ENCODE measurements at places on chromosomes 3 and 15. TPM values are rescaled to one million over a fixed set of nuclear protein-coding genes. Genes with fewer than 3 reads are reported as not detected.

DNA sequence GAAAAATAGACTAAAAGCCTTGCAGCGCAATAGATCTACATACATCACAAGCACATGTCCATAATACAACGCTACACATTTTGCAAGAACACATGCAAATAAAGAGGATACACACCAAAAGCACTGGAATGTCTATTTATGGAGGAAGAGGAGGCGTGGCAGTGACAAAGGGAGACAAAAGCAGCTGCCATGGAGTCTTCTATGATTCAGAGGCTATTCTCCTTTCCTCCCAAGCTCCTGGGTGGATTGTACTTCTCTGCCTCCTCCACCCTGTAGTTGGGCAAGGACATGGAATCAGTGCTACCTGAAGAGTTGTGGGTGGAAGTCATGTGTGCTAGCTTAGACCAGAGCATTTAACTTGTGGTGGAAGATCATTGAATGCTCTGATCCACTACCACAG is 57.9 kb upstream of the ABHD2 start:
- no peak overlapping the region for H3K4me3 ChIP-seq
- no peak for DNase-seq
- H3K27ac ChIP-seq: no peak overlapping the region
- H3K36me3 ChIP-seq: 0 out of 2 replicates have a peak, but pooled peaks cover 10% of the 10 kb centered on the region

DNA sequence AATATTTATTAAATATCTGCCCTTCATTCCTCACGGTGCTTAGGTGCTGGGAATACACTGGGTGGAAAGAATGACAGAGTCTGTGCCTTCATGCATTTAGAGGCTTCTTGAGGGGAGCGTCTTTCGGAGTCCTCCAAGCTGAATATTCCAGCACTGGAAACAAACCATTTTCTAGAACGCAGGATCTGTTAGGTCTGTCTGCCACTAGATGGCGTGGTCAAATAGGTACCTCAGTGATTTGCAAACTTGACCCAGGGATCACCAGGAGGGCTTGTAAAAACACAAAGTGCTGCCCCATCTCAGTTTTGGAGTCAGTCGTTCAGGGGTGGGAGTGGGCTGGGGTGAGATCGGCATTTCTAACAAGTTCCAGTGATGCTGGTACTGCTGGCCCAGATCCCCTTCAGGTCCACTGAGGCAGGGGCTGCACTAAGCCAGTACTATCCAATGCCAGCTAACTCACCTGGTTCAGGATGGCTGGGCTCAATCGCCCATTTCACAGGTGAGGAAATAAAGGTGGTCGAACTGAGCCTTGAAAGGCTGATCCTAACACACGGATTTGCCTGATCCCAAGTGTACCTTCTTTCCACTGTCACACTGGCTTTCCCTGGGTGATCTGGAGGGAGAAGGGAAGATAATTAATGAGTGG is 14.8 kb downstream of the ARNT2 start:
- H3K27ac ChIP-seq: no peak overlapping the region
- no peak overlapping the region for H3K4me3 ChIP-seq
- H3K27me3 ChIP-seq: peaks cover 20% of the 10 kb centered on the region

GRCh38 chr15:89423981-89424380 is 72.4 kb downstream of the RHCG start:
- no peak for DNase-seq
- no peaks in the 10 kb centered on the region for H3K36me3 ChIP-seq
- no peaks in the 10 kb centered on the region for H3K4me1 ChIP-seq
- H3K27me3 ChIP-seq: peaks cover 57% of the 10 kb centered on the region
- no peak overlapping the region for H3K4me3 ChIP-seq

SLC51B gene
- total RNA-seq: not detected

DNA sequence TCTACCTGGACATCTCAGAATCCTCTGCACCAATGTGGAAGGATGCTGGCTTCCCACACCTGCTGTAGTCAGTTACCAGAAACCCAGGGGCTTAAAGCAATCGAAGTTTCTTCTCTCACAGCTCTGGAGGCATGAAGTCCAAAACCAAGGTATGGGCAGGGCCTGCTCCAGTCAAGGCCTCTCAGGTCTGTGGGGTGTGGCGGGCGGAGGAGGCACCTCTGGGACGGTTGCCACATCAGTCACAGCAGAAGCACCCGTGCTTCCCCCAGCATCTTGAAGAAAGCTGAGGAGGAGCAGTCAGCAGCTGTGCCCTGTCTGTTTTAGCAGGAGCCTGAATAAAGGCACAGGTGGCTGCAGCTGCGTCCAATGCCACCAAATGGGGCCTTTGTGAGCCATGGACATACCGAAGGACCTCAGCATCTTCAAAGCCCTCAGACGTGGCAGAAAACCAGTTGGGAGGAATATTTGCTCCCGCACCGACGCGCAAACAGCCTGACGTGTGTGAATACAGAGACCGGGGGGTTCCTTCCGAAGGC is 68.9 kb downstream of the TFRC start:
- H3K4me1 ChIP-seq: peaks cover 21% of the 10 kb centered on the region
- no peak for DNase-seq
- peaks cover 19% of the 10 kb centered on the region for H3K27me3 ChIP-seq
- no peaks in the 10 kb centered on the region for H3K36me3 ChIP-seq

KIF15 gene
- 10.1 TPM for total RNA-seq

DNA sequence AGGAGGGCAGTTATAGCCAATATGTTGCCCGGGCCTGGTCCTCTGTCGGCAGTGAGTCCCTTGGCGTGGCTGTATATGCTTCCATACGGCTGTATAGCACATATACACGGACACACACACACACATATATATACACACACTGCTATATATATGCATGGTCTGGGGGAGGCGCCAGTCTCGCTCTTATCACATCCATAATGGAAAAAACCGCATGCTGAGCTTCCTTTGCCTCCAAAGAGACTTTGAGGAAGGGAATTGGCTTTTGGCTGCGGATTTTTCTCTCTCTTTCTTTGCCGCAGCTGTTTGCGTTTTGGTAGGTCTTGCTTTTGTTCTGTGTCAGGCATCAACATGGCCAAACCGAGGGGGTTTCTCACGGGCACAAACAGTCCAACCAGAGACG is 11.3 kb upstream of the TMEM115 start:
- no peak for DNase-seq
- no peaks in the 10 kb centered on the region for H3K36me3 ChIP-seq
- H3K27ac ChIP-seq: no peak overlapping the region
- H3K4me3 ChIP-seq: no peak overlapping the region
- H3K4me1 ChIP-seq: no peaks in the 10 kb centered on the region
- peaks cover 29% of the 10 kb centered on the region for H3K27me3 ChIP-seq

IL5RA gene
- not detected for total RNA-seq

Data from HFFc6 (cell line).